ENCODE measurements at places on chromosomes 6 and 20.

GRCh38 chr20:34824026-34824425 is 1.4 kb downstream of the NCOA6 start:
- no peak for DNase-seq

- DNase-seq = no peak
Measured at GRCh38 chr6:27111743-27112142, 135.8 kb upstream of the PRSS16 start.

GRCh38 chr20:57717797-57718196 is 8.0 kb upstream of the PMEPA1 start:
- no peak for DNase-seq

DNA sequence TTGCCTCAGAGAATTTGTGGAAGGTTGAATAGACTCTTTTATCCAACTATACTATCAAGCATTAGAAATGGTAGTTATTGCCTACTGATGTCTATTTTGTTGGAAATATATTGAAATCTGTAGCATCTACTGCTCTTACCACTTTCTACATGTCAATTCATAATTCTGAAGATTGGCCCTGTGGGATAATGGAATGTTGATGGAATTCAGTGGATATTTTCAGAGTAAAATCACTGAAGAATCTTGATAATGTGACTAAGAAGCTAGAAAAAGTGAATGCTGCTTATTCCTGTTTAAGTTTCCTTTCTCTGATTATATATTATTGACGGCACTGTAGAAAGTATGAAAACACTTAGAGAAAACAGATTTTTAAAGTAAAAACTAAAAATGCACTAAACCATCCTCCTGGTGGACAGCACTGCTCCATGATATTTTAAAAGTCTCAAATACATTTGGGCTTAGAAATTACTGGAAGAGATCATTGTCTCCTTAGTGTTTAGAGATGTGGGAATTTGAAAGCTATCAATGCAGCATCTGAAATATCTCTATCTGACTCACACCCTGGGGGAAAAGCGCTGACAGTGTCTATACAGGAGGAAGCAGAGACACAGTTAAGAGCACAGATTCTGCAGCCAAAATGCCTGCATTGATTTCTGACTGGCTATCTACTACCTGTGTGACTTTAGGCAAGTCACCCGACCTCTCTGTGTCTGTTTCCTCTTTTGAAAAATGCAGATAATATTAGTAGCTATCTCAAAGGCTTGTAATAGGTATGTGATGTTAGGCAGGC is 37.9 kb upstream of the RCAN2 start:
- no peak for DNase-seq

DNA sequence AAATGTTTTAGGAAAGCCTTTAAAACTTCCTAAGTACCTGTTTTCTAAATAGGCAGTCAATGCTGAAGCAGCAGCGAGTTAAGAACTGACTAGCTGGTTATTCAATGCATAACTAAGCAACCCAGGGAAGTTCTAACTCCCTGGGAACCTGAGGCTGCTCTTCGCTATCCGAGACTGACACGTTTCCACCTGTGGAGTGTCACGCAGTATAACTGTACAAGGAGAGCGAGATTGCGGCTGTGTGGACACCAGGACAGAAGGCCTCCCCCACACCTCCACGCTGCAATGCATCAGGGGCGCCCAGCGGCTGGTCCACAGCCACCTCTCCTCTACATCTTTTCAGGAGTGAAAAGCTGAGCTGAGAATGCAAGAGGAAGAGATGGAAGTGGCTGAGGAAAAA is 8.0 kb downstream of the PXDC1 start:
- DNase-seq = no peak

GRCh38 chr6:79797912-79798311 is 149.4 kb downstream of the ELOVL4 start:
- no peak for DNase-seq

DNA sequence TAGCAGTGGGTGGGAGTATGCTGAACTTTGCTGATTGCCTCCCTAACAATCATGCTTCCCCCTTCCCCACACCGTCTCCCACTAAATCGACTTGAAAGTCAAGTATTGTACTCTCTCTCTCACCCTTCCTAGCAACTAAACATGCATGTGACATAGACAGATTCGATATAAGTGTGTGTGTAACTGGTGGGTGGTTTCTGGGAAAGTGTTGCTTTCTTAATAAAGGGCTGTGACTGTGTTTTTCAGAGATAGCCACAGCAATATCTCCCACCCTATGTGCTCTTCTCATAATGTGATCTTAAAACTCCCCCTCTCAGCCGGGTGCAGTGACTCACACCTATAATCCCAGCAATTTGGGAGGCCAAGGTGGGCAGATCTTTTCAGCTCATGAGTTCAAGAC is 49.3 kb upstream of the E2F3 start:
- DNase-seq = no peak

DNA sequence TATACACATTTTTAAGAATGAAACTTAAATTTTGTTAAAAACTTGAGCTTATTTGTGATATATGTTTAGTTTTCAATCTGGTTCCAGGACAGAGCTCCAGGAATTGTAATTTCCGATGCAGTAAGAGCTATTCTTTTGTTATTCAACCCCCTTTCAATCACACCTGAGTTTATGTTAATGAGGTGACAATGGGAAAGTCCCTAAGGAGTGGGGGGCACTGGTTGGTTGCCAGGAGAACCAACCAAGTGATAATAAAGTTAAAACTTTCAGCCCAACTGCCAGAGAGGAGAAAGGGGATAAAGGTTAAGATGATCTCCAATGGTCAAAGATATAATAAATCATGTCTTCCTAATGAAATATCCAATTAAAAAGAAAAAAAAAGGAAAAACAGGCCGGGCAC is 19.8 kb downstream of the MDN1 start:
- no peak for DNase-seq

- DNase-seq = no peak
Measured at GRCh38 chr20:2358006-2358405, 22.7 kb upstream of the TGM6 start.

GRCh38 chr6:133632906-133633305 is 256.0 kb upstream of the TCF21 start:
- DNase-seq = no peak

DNA sequence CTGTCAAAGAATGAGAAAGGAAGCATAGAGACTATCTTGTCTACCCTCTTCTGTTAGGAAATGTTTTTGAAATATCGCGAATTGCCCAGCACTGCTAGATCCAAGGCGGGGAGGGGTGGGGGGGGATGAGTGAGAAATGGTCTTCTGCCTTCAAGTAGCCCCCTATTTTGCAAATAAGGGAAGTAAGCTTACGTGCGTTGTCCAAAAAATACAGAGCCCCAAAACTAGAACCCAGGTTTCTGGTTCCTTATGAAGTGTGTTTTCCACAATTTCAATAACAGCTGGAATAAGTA is 923 bp upstream of the ILRUN start:
- DNase-seq = no peak

DNA sequence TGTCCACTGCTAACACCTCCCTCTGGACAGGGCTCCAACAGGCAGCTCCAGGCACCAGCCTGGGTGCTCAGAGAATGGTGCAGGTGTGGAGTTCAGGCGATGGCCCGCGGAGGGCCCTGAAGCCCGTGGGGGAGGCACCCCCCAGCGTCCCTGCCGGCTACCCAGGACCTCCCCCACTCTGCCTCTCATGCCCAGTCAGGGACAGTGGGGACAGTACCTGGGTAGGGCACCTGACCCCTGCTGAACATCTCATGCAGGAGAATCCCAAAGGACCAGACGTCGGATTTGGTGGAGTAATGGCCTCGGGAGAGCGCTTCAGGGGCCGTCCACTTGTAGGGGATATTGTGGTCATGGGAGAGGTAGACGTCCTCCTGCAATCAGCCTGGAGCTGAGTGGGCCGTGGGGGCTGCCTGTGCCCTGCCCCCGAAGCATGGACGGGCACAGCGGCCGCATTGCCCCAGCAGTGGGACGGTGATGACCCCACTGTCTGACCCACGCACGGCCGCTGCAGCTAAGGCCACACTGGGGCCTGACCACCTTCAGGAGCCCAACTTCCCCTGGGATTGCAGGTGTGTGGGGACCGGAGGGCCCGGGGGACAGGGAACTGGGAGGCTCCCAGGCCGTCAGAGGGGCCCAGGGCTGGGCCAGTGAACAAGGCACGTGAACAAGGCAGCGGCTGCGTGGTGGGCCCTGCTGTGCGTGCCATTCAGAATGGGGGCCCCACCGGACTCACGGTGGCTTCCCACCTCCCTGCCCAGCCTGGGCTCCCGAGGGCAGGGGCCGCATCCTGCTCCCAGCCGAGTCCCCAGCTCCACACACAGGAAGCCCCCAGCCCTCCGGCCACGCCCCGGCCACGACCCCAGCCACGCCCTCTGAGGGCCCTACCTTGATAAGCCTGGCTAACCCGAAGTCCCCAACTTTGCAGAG is 7.1 kb downstream of the PTK6 start:
- no peak for DNase-seq

- DNase-seq = no peak
Measured at GRCh38 chr6:99471638-99472037, 43.6 kb downstream of the USP45 start.
